ENCODE measurements at places on chromosomes 5 and 9.

DNA sequence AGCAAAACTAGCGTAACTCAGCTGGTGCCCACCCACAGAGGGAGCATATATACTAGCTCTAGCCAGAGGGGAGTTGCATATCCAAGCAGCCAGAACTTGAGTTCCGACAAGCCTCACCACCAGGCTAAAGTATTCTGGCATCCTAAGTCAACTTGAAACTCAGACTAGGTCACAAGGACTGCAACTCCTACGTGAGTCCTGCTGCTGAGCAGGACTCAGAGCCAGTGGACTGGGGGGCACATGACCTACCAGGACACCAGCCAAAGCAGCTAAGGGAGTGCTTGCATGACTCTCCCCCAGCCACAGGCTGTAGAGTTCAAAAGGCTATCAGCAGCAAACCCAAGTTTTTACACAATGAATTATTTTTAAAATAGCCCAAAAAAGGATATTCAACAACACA lies 26.1 kb downstream of the SPDL1 start:
- no peak for DNase-seq

GRCh38 chr9:1300941-1301340 lies 250.8 kb downstream of the DMRT2 start:
- DNase-seq: no peak

DNA sequence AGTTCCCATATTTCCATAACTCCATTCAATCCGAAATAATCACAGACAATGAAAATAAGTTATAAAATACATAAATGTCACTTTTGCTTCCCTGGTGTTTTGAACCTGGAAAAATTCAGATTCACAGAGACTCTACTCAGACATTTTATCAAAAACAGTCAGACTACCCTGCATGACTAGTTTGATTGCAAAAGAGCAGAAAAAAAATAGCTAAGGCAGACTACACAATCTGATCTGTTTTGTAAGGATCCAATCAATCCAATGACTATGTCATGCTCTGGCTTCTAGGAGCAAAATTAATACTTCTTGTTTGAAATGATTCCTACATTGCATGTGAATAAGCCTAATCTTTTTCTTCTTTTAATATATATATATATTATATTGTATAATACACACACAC lies 1262.6 kb downstream of the EFNA5 start:
- DNase-seq: no peak

- no peak for DNase-seq
These were observed 172.7 kb upstream of the RFX3 start for GRCh38 chr9:3698531-3698930.

DNA sequence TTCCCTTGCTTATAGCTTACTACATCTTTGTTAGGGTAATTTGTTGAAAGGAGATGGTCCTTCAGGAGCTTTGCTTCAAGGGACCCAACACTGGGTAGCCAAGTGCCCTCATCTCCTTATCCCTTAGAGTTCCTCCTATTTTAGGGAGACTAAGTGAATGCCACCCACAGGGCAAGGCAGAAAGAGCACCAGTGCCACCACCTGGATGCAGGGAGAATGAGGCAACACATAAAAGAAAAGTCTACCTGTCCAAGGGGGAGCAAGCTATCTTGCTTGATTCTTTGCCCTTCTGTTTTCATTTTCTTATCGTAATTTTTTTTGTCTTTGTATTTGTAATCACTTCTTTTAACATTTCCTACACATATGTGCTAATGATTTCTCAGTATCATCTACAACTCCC lies 205.5 kb downstream of the NPR3 start:
- DNase-seq: no peak

DNA sequence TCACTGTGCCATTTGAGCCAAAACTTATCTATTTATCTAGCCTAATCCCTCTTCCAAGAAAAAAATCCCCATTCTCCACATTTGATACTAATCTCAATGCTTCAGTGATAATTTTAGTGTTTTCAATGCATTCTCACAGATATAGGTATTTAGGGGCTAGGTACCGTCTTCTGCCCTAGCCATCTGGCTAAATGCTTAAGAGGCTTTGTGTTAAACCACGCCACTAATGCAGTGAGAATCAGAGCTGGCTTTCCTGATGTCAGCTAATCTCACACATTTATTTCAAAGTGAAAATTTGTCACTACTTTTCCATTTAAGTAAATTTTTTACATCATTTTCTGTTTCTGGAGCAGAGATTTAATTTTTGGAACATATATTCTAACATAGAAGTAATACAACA lies 479.7 kb downstream of the MAN2A1 start:
- DNase-seq: no peak

DNA sequence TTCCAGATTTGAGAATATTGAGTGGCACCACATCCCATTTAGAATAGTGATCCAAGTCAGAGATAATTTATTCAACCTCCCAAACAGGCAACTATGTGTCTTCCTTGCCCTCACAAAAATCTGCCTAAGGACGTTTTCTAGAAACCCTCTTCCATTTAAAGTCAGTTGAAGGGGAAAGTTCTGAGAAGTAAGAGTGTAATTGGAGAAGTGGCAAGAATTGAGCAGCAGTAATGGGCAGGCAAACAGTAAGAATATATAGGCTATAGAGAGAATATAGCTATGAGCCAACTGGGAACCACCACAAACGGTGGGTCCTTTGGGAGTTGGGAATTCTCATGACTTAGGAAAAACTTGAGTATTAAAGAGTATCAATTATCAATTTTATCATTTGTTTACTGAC lies 31.1 kb upstream of the CETN3 start:
- no peak for DNase-seq

GRCh38 chr5:90438100-90438499 lies 28.5 kb upstream of the CETN3 start:
- DNase-seq: no peak

Data from progenitor cell of endocrine pancreas (in vitro differentiated cells).